C1 segment of cervical spinal cord (tissue), 14 donors: ENCODE measurements at places on chromosomes 4 and X.

DNA sequence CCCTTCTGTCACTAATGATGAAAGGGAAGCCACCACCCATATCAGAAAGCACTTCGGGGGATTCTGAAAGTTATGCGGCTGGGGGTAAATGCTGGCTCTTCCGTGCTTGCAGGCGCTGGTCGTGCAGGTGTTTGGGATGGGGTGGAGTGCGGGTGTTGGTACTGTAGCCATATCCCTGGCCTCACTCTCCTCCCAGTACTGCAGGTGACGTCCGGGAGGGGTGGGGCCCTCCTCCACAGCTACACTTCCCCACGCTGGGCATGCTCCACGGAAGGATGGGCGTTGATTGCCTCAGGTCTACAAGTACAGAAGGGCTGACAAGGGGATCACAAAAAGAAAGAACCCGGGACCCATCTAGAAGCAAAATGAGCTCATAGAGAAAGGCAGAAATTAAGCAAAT lies 48.6 kb upstream of the CLDN24 start:
- DNase-seq, result no peak

DNA sequence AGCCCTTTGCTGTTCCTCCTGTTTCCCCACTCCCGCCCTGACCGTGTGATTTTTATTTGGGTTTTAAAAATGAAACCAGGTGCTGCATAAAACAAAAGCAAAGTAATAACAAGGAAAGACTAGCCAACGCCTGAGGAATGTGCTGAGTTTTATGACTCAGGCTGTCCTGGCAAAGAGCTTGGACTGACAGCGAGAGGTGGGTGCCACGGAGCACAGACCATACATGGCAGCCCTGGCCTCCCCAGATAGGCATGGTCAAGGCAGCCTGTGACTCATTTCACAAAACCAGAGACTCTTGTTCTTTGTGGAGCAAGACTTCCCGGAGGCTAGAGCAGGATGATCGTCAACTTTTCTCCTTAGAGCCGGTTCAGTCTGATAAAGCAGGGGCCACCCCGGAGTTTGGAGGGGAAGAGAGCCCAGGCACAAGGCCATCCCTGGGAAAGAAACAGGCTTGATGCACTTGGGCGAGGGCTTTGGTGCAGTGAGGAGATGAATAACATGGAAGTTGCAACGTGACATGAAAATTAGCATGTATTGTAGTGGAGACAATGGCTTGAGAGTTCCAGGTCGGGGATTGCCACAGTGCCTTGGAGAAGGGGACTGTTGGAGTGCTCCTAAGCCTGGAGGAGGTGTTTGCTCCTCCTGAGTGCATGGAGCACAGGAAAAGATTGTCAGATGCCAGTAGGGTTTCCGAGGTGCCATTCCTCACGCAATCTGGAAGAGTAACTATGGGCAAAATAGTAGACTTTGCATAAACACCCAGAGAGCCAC lies 54.8 kb downstream of the C4orf51 start:
- peak; percentile 36 for DNase-seq

- DNase-seq, result no peak
Measured at GRCh38 chr4:182394181-182394580, 151.0 kb downstream of the TENM3 start.

- no peak for DNase-seq
Measured at GRCh38 chr4:110614976-110615352, 7.9 kb downstream of the PITX2 start.

DNA sequence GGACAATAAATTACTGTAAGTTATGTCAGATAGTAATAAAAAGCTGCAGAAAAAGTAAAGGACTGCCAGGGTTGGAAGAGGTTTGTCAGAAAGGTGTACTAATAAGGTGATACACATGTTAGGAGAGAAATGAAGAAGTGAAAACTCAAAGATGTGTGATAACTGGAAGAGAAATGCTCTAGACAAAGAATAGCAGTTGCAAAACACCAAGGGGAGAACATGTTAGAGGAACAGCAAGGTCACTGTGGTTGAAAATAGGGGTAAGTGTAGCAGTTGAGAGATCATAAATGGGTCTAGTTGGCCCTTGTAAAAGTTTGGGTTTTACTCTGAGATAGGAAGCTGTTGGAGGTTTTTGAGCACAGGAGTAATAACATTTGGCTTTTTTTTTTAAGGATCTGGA lies 46.9 kb downstream of the HSPA4L start:
- DNase-seq, result no peak

DNA sequence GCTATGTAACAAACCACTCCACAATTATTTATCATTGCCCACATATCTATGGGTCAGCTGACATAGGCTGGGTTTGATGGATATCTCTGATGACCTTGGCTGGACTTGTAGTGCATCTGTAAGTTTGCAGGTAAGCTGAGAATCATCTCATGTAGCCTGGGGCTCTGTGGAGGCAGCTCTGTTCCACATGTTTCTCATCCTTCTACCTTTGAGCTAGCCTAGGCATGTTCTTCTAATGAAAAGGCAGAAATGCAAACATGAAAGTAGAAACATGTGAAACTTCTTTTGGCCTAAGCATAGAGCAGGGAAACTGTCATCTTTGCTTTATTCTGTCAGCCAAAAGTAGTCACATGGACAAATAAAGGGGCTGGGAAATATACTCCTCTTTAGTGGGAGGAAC lies 18.2 kb downstream of the MRPL1 start:
- no peak for DNase-seq

DNA sequence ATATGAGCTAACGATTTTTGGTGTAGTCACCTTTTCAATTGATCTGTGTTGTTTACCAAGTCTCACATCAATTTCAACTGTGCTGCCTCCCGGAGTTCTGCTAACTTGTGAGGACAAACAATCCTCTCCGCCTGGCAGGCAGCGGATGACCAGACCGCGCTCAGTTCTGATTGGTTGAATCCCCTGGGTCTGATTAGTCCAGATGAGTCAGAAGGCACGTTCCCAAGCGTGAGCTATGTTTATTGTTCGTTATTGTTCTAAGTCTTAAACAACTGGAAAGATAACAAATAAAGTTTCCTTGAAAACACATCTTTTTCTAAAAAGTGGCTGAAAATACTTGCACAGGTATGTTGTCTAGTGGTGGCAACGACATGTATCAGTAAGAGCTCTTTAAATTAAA lies 37.9 kb upstream of the TRPC3 start:
- no peak for DNase-seq

DNA sequence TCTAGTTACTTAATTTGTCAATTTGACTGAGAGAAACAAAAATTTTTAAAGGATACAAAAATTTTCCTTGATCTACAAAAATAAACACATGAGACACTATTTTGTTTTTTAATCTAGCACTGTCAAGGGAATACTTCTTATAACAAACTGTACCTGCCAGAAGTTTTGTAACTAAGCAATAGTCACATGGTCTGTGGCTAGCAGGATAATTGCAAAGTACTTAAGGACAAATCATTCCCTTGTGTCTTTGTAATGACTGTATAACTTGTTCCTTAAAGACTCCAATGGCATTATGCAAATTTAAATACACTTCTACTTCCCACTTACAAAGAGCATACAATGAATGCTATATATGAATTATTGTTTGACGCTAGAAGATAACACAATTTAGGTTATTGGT lies 25.1 kb upstream of the ANK2 start:
- DNase-seq, result no peak

- no peak for DNase-seq
Measured at GRCh38 chrX:452598-452997, 65.9 kb upstream of the PPP2R3B start.

DNA sequence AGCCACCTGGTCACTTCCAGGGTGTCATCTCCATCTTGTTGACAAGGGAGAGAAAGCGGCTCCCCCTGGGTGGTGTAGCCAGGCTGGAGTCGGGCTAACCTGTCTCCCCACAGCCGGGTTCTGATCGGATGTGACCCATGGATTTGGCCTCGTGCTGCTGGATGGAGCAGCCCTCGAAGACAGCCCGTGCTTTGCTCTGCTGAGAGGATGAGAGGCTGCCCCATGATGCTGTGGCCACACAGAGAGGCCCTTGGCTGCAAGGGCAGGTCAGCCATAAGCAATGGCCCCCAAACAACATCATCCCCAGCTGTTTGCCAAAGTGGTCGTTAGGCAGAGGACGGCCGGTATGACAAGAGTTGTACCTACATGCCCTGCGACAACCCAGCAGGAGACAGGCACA lies 106.6 kb downstream of the HMX1 start:
- no peak for DNase-seq

DNA sequence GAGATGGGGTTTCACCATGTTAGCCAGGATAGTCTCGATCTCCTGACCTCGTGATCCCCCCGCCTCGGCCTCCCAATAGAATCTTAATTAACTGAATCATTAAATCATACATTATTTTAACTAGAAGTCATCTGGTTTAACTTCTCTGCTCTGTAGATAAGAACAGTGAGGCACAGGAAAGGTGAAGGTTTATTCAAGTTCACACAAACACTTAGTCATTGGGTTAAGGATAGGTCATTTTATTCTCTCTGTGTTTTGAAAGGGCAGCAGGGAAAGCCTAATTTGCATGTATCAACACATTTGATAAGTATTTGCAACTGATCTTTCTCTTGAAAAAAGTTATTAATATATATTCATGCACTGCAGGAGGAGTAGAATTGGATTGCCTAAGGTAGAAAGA lies 1.1 kb upstream of the ETNPPL start:
- DNase-seq, result no peak

GRCh38 chr4:1967512-1968149 lies 41.1 kb downstream of the NELFA start:
- no peak for DNase-seq
